ENCODE measurements at places on chromosomes 3 and 15. TPM values are rescaled to one million over a fixed set of nuclear protein-coding genes. Genes with fewer than 3 reads are reported as not detected.

DNA sequence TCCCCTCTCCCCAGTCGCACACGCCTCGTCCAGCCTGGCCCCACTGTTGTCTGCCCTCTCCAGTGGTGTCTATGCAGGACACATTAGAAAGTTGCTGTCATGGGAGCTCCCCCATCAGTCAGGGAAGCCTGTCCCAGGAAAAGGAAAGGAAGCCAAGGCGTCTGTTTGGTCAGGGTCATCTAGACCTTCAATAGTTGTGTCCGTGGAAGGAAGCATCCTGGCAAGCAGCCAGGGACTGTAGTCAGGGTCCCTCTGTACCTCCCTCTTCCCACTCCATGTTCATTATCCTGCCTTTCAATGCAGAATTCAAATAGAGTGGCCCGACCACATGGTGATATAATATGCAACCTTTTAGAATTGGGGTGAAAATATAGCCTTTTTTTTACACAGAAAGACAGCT, 60.7 kb upstream of the RAB6B start:
- H3K27ac ChIP-seq: no peak overlapping the region
- H3K36me3 ChIP-seq: no peaks in the 10 kb centered on the region
- H3K27me3 ChIP-seq: no peaks in the 10 kb centered on the region
- H3K4me3 ChIP-seq: no peak overlapping the region

DNA sequence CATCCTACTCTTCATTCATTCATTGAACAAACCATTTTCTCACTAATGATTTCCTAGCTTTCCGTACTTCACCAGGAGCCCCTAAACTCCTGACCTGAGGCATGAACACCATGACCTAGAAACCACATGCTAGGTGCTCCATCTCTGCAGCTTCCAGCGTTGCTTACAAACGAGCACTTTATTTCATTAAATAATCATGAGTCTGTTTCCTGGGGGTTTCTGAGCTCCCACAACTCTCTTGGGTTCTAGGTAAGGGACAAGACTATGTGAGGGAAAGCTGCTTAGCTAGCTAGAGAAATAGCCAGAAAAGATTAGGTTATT, 1.3 kb downstream of the MAP2K1 start:
- H3K36me3 ChIP-seq: peaks cover 15% of the 10 kb centered on the region
- peaks cover 67% of the 10 kb centered on the region for H3K4me1 ChIP-seq
- peak overlapping the region; percentile 94 for H3K27ac ChIP-seq
- no peaks in the 10 kb centered on the region for H3K27me3 ChIP-seq
- no peak for DNase-seq

- H3K27me3 ChIP-seq: peaks cover 14% of the 10 kb centered on the region
- no peaks in the 10 kb centered on the region for H3K36me3 ChIP-seq
- H3K4me3 ChIP-seq: no peak overlapping the region
- peaks cover 5% of the 10 kb centered on the region for H3K4me1 ChIP-seq
Measured at GRCh38 chr3:127739347-127740135, 66.8 kb downstream of the ABTB1 start.

- H3K27me3 ChIP-seq: no peaks in the 10 kb centered on the region
- peak overlapping the region; percentile 91 for H3K27ac ChIP-seq
- no peak overlapping the region for H3K4me3 ChIP-seq
- peaks cover 4% of the 10 kb centered on the region for H3K4me1 ChIP-seq
- DNase-seq: no peak
Measured at GRCh38 chr15:43808960-43809678, 8.7 kb downstream of the HYPK start.

DNA sequence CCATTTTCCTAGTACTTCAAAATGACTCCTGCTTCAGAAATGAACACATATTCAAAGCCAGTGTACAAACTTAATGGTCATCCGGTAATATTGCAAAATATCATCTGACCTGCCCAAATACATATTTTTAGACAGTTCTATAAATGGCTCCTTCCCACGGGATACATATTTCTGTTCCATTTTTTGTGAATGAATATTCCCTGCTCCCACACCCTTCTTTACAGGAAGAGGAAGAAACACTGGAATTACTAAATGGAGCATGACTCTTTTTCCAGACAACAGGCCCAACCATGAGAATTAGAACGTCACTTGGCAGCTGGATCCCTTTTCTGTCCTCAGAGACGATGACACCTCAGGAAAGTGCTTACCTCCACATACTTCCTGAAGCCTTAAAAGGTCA, 38.0 kb upstream of the CBLB start:
- peaks cover 5% of the 10 kb centered on the region for H3K4me1 ChIP-seq
- H3K27ac ChIP-seq: no peak overlapping the region
- DNase-seq: no peak
- H3K4me3 ChIP-seq: no peak overlapping the region

DNA sequence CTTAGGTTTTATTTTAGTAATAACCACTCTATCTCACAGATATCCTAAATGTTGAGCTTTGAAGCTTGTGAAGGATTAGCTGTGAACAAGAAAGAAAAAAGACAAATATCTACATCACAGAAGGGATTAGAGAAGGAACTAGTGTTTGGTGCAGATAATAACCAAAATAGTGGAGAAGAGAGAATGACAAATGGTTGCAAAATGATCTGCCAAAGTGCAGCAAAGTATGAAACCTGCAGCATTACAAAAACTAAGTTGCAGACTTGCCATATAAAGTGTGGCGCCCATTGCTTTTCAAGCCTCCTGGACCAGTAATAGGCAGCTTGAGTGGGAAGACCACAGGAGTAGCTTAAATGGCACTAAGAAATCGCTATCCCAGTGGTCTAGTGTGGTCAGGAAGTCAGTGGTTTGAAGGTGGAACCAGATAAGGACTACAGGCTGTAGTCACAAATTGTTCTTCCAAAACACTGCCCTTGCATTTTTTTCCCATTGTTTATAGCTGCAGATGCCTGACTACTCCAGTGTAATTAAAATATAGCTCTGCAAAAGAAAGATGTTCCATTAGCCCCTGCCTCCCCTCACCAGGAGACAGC, 20.7 kb downstream of the TPM1 start:
- peak overlapping the region; percentile 11 for H3K27ac ChIP-seq
- H3K27me3 ChIP-seq: no peaks in the 10 kb centered on the region
- peaks cover 3% of the 10 kb centered on the region for H3K36me3 ChIP-seq
- DNase-seq: no peak
- H3K4me3 ChIP-seq: no peak overlapping the region
- no peaks in the 10 kb centered on the region for H3K4me1 ChIP-seq

SLC28A2 gene
- total RNA-seq: not detected

DNA sequence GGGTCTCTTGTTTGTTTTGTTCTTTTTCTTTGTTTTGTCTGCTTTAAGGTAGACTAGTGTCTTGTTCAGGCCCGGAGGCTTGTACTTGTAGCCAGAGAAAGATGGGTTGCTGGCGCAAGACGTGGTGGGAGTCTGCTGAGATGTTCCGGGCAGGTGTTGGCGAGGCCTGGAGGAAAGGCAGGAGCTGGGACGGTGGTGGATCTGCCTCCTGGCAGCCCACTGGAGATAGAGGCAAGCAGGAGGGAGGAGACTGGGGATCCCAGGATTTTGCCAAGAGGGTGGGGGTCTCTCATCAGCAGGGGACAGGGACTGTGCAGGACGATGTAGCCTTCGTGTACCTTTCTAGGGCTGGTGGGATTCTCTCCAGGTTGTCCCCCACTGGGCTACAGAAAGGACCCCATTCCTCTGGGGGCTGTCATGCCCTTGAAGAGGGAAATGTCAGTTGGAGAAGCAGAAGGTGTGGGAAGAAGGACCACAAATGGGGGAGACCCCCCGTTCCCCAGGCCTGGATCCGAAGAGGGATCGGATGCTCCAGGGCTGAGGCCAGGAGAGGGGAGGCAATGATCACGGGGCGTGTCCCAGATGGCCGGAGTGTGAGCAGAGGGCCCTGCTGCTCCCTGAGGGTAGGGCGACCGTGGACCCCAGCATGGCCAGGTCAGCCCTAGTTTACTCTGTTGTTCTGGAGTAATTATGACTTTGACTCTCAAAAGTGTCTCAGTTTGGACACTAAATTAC, 7.0 kb downstream of the CHAC1 start:
- H3K4me3 ChIP-seq: no peak overlapping the region
- no peaks in the 10 kb centered on the region for H3K27me3 ChIP-seq
- H3K4me1 ChIP-seq: peaks cover 21% of the 10 kb centered on the region
- H3K36me3 ChIP-seq: peaks cover 5% of the 10 kb centered on the region

SLC6A6 gene
- 39.2 TPM for total RNA-seq

LRRIQ4 gene
- not detected for total RNA-seq

- peaks cover 9% of the 10 kb centered on the region for H3K36me3 ChIP-seq
- H3K4me1 ChIP-seq: peaks cover 54% of the 10 kb centered on the region
- H3K27me3 ChIP-seq: peaks cover 22% of the 10 kb centered on the region
- no peak overlapping the region for H3K27ac ChIP-seq
Measured at GRCh38 chr3:58202917-58203360, 7.8 kb downstream of the DNASE1L3 start.

DNA sequence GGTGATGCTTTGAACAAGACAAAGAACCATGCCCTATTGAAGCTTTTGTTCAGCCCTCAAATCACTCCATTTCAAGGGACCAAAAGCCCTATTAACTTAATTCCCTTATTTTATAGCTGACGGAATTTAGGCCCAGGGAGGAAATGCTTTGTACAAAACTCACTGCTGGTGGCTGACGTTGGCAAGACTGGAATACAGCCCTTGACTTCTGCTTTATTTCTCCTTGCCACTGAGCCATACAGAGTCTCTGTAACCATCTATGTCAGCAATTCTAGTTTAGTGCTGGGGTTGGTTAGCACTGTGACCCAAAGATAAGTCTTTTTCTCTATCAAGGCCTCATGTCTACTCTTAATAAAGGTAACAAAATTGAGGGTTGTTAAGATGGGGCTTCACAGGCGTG, 316.1 kb upstream of the TPRG1 start:
- H3K36me3 ChIP-seq: no peaks in the 10 kb centered on the region
- peaks cover 10% of the 10 kb centered on the region for H3K4me1 ChIP-seq
- no peaks in the 10 kb centered on the region for H3K27me3 ChIP-seq

- H3K27ac ChIP-seq: no peak overlapping the region
- peaks cover 15% of the 10 kb centered on the region for H3K4me1 ChIP-seq
- H3K27me3 ChIP-seq: peaks cover 52% of the 10 kb centered on the region
- DNase-seq: no peak
- H3K4me3 ChIP-seq: no peak overlapping the region
Measured at GRCh38 chr3:71786551-71786950, 1.6 kb upstream of the PROK2 start.

C3orf22 gene
- total RNA-seq: not detected

DNA sequence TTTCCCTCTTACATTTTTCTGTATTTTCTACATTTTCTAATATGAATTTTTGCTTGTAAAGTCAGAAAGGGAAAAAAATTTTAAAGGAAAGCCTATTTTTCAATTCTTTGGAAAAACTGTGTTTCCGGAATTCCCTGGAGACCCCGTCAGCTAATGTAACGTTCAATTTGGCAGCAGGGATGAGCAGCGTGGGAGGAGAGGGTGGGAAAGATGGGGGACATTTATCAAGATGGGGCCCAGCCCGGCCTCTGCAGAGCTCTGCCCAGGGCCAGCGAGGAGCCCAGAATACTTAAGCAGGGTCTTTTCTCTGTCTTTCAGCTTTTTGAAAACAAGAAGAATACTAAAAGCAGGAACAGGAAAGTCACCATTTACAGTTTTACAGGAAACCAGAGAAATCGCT, 129.0 kb downstream of the LRRK1 start:
- no peak for DNase-seq
- H3K4me3 ChIP-seq: no peak overlapping the region
- no peaks in the 10 kb centered on the region for H3K36me3 ChIP-seq
- no peak overlapping the region for H3K27ac ChIP-seq
- no peaks in the 10 kb centered on the region for H3K4me1 ChIP-seq

DNA sequence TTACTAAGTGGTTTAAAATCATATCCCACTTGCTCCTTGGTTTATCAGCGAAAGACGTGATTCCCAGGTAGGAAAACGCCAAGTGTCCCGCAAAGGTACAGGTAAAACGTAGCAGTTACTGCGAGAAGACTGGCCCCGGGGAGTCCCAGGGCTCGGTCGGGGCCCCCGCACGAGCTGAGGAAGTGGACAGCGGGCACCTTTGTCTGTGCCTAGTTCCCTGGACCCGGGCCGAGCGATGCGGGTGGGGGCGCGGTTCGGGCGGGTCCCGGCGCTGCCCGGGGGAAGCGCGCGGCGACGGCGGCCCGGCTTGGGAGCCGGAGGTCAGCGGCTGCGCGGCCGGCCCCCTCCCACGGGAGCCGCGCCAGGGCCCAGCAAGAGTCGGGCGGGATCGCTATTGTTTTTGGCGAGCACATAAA, 864 bp upstream of the NEO1 start:
- H3K27ac ChIP-seq: no peak overlapping the region
- H3K4me3 ChIP-seq: peak overlapping the region; percentile 83
- H3K27me3 ChIP-seq: peaks cover 25% of the 10 kb centered on the region
- H3K4me1 ChIP-seq: peaks cover 6% of the 10 kb centered on the region

DNA sequence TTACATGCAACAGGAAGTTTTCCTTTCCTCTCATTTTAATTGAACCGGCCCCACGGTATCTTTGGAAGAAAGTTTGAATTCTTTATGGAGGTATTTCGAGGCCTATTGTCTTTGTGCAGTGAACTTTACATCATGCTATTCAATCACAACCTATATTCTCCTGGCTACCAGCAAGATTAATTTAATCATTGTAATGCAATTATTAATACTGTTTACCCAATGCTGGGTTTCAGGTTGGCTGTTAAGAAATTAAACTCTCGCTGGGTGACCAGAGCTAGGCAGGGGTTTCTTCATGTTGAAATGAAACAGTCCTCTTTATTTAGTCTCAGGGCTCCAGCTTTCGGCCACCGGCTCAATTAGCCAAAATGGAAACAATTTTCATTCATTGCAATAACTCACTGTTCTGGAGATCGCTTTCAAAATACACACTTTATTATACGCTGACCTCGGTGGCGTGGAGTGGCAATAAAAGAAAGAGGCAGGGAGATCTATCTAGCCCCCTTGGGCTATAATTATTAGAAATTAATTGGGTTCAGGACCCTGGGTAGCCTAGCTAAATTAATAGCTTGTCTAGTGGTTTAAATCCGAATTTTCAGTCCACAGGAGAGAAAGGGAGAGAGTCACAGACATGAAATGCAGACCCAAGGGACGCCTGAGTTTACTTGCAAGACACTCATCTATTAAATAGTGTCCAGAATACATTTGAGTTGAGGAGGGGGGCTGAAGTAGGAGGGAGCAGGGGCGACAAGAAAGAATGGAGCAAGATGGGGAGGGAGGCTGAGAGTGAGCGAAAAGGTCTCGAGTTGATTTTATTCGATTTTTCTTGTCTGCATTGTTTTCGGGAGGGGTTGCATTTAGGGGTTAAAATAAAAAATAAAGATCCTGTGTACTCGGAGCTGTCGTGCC, 3.9 kb upstream of the MECOM start:
- peaks cover 32% of the 10 kb centered on the region for H3K4me1 ChIP-seq
- no peak overlapping the region for H3K27ac ChIP-seq
- peaks cover 86% of the 10 kb centered on the region for H3K27me3 ChIP-seq
- no peaks in the 10 kb centered on the region for H3K36me3 ChIP-seq

SLC12A1 gene
- not detected for total RNA-seq

GRCh38 chr3:135991621-135992020, 26.1 kb downstream of the PPP2R3A start:
- H3K27me3 ChIP-seq: peaks cover 11% of the 10 kb centered on the region
- H3K36me3 ChIP-seq: no peaks in the 10 kb centered on the region
- DNase-seq: no peak
- H3K4me1 ChIP-seq: peaks cover 5% of the 10 kb centered on the region

GRCh38 chr15:40162552-40162951, 1.7 kb downstream of the BUB1B start:
- peaks cover 9% of the 10 kb centered on the region for H3K4me1 ChIP-seq
- H3K27me3 ChIP-seq: no peaks in the 10 kb centered on the region
- no peak for DNase-seq
- H3K36me3 ChIP-seq: peaks cover 6% of the 10 kb centered on the region
- no peak overlapping the region for H3K4me3 ChIP-seq

- H3K36me3 ChIP-seq: no peaks in the 10 kb centered on the region
- no peak overlapping the region for H3K4me3 ChIP-seq
- peaks cover 3% of the 10 kb centered on the region for H3K27me3 ChIP-seq
- H3K27ac ChIP-seq: no peak overlapping the region
- no peaks in the 10 kb centered on the region for H3K4me1 ChIP-seq
Measured at GRCh38 chr3:23776352-23776891, 29.3 kb upstream of the UBE2E1 start.
